ENCODE measurements at places on chromosomes 2 and 18.

GRCh38 chr2:179677746-179678505, 183.5 kb downstream of the ZNF385B start:
- no peak for DNase-seq

DNA sequence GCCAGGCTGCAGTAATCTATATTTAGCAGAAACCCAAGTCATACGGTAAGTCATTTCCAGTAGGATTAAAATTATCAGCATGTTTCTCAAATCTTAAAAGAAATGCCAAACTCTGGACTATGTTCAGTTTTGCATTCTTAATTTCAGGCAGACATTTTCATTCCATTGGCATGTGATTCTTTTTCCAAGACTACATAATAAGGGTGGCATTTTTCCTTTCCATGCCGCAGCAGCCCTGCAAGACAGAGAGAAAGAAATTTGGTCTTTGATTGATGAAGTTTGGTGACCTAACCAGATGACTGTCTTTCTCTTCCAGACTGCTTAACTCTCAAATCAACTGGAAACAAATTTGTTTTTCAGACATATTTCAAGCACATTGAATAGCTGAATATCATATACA, 118.1 kb downstream of the FHOD3 start:
- DNase-seq, result no peak

- no peak for DNase-seq
These were observed 297.9 kb downstream of the EN1 start for GRCh38 chr2:118549503-118549902.

DNA sequence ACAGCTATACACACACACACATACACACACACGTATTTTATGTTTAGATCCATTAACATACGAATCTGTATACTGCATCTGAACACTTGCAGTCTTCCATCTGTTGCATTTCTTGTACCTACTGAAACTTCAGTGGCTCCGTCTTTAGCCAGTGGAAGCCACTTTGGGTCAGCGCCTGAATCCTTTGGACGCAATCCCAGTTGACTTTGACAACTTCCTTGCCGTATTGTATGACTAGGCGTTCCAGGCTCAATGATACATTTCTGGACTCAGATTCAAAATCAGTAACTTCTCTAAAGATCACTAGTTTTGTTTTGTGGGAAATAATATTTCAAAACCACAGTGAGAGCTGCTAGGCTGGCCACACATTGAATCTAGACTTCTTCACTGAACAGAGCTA, 101.5 kb upstream of the GPC1 start:
- no peak for DNase-seq

DNA sequence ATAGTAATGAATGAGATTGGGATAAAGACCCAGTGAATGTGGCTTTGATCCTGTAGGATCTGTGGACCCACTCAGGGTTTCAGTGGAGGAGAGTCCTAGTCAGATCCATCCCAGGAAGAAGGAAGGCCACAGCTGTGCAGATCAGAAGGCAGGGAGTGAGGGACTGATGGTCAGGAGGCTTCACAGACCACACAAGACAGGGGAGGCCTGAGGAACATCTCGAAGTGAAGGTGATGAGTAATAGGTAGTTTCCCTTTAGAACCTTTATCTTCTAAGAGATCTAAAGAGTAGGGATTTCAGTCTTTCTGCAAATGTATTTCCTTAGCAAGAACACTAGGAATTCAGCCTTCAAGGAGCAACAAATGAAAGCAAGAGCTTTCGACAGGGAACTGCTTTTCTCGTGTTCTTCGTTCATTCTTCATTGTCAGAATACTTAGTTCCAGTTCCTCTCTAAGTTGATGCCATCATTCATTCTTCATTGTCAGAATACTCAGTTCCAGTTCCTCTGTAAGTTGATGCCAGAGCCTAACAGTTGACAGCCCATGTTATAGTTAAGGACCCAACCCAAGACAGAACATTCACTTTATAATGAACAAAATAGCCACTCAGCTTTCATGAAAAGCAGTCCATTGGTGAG, 150.2 kb upstream of the EPAS1 start:
- DNase-seq, result no peak

All from stimulated activated CD4-positive, alpha-beta T cell treated with anti-CD3 and anti-CD28 coated beads, TNF-alpha, amount 100 ng/mL, for 1 hour (primary cell).